ENCODE measurements at places on chromosomes 16 and 17.
A peak's percentile ranks its signal among the peaks of the same experiment; 100 is the strongest.

DNA sequence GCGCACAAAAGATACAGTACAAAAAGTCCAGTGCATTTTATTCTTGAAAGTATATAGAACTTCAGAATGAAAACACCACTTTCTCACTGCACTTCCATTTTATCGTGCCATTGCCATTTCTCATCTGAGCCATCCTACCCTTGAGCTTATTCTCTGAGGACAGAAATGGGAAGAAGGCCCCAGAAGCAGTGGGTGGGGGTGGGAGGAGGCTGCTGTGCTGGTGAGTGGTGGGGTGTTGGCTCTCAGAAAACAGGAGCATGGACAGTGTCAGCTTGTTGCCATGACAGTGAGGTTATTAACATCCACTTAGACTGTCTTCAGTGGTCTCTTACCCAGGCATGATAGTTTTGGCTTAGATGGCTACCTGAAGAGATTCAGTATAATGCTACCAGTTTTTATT, 4.5 kb downstream of the ATMIN start:
- no peak for DNase-seq

DNA sequence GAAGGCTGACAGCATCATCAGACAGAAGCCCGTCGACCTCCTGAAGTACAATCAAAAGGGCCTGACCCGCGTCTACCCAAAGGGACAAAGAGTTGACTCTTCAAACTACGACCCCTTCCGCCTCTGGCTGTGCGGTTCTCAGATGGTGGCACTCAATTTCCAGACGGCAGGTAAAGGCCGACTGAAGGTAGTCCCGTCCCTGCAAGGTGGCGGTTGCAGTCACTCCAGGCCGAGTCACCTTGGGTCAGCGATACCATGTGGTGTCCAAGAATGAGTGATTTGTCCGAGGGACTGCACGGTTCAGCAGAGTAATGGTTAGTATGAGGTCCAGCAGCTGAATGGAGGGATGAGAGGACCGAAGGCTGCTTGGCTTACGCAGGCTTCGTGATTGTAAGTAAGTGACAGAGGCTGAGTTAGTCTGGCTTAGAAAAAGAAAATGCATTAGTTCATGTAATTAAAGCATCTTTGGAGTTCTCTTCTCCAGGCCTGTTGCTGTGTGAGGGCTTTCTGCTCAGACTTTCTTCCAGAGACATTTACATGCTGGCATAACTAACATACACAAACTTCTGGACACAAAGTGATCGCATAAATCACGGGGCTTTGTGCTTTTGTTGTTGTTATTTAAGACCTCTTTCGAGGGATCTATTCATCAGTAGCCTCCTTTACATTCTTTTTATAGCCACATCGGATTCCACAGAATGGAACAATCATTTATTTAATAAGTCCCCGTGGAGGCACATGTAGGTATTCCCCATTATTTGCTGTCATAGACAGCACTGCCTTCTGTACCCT, 74.9 kb downstream of the SDR42E1 start:
- DNase-seq, result no peak

DNA sequence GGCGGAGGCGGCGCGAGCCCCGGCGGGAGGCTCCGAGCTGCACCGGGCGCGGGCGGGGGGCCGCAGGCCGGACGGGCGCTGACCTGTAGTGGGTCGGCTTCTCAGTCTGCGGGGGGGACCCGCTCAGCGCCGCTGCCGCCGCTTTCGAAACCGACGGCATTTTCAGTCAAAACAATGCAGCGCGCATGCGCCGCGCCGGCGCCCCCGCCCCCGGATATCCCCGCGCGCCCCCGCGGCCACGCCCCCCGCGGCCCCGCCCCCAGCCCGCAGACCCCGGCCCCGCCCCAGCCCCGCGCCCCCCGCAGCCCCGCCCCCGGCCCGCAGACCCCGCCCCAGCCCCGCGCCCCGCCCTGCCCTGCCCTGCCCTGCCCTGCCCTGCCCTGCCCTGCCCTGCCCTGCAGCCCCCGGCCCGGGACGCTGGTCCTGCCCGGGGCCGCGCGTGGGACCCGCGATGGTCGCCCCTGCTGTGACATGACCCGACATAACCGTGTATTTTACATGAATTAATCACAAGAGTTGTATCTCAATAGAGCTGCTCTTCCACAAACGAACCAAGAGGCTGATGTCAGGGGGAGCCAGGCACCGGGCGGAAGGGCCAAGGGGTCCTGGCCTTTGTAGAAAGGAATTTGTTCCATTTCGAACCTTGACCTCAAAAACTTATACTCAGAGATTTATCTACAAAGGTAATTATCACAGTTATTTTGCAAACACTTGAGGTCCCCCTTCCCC, at the start of gene UNKL:
UNKL (minus strand) TSS at position 173 of the 729 bp plus-strand sequence; CDS start at position 160, 13 bp downstream.
- DNase-seq, result peak; percentile 69

DNA sequence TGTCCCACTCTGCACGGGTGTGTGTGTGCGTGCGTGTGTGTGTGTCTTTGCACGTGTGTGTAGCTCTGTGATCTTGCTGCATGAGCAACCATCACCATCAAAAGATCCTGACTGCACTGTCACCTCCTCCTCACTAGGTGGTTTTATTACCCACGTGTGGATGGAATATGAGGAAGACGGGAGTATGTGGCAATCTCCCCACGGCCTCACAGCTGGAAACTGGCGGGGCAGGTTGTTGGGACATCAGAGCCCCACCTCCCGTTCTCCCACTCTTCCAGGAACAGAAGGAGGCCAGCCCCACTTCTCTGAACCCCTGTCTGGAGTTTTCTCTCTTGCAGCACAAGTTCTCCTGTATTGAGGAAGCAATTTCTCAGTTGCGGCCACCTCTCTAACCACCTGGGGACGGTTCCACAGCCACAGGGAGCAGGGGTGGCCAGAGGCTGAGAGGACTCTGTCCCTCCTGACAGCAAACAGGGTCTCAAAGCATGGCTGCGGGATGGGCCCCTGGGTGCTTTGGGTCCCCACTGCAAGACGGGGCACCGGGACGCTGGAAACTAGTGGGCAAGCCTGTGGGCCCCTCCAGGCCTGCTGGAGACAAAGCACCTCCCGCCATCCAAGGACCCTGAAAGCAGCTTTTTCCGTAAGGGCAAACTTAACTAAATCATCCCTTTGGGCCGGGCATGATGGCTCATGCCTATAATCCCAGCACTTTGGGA, 27.9 kb upstream of the ATP2C2 start:
- no peak for DNase-seq

GRCh38 chr17:61511480-61512182, 59.4 kb downstream of the TBX4 start:
- no peak for DNase-seq

DNA sequence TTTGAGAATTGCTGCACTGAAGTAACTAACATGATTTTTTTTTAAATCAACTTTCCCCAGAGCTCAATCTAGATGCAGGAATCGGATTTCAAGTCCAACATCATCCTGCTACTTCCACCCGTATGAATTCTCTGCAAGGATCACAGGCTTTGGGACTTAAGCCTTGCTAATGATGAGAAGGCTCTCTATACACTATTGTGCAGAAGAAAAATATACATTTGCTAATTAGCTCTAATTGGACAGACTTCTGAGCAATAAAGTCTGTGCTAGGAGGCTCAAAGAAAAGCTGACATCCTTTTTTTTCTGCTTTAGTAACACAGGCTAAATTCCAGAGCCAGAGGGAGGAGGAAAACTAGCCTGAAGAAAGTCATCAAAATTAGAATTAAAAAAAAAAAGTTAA, 433.6 kb downstream of the PMP22 start:
- DNase-seq, result no peak

- no peak for DNase-seq
Observed at GRCh38 chr17:35877345-35878029, 2.7 kb downstream of the CCL5 start.

GRCh38 chr17:17943281-17943984, 28.8 kb downstream of the TOM1L2 start:
- DNase-seq, result no peak

DNA sequence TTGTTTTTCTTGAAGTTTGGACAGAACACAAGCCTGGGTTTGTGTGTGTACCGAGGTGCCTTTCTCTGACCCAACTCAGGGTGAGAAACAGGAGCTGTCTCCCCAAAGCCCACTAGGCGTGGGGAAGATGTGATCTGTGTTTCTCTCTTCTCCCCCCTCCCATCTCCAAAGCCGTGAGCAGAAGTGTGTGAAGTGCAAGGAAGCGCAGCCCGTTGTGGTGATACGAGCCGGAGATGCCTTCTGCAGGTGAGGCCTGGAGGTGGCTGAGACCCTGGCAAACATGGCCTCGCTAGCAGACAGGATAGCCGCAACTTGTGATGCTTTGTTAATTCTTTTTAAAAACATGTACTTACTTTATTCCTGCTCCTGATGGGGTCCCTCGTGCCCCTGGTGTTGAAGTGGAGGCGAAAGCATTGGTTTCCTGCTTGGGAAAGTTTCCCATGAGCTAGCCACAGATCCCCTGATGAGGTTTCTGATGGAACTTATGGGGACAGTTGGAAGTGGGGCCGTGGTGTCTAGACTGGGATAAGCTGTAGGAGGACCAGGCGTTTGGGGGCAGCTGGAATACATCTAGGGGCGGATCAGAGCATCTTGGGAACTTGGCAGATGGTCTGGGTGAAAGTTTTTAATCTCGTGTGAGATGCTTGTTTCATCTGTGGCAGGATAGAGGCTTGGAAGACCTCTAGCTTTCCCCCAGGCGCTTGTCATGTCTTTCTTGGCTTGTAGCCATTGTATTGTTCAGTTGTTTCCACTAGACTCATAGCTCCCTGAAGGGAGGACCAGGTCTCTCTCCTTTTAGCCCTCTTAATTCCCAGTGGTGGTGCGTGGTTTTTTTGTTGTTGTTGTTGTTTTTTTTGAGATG, 893 bp downstream of the CTU2 start:
- no peak for DNase-seq

DNA sequence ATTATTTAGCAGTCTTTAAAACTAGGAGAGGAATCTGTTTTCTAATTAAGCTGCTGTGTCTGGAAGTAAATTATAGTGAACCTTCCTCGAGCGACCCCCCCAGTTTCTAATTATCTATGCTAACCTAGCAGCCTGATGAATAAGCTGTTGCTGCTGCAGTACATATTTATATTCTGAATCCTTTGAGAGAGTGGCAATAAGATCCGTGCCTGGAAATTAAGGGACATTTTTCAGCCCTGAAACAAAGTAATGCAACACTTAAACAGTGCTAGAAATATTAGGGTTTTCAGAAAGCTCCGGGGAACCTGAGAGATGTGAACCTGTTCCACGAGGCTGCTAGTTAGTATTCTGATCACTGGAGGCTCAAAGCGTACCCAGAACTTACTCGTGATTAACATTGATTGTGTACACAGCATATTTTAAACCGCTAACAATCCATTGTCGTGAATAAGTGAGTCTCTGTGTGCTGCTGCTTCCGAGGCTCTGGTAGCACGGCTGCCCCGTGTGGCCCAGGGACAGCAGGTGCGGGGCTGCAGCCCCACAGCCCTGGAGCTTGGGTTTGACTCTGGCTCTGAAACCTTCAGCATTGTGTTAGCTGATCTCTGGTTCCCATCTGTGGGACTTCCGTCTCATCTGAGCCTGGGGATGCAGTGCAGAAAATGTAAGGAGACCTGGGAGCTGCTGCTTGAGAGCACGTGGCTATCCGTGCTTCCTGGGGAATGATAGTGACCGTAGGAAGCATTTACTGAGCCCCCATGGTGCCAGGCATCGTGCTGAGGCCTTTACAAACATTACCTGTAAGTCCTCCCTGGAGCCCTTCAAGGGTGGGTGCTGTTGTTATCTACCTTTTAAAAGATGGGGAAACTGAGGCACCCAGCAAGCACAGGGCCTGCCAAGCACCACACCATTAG, 190.9 kb upstream of the CHMP6 start:
- DNase-seq, result no peak

DNA sequence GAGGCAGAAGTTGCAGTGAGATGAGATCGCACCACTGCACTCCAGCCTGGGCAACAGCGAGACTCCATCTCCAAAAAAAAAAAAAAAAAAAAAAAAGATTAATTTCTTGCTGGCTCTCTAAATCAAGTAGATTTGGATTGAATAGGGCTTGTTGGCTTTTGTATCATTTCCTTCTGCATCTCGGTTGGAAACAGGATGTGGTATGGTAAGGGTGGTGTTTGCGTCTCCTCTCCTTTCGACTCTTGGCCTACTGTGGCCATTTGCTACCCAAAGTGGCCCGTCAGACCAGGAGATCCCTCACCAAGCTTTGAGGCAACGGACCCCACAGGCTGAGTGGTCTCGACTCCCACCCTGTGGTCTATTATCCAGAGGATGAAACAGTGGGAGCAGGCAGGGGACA, 168.0 kb upstream of the IRX3 start:
- DNase-seq, result no peak

- no peak for DNase-seq
Observed at GRCh38 chr17:27985306-27985705, 57.2 kb upstream of the NLK start.

DNA sequence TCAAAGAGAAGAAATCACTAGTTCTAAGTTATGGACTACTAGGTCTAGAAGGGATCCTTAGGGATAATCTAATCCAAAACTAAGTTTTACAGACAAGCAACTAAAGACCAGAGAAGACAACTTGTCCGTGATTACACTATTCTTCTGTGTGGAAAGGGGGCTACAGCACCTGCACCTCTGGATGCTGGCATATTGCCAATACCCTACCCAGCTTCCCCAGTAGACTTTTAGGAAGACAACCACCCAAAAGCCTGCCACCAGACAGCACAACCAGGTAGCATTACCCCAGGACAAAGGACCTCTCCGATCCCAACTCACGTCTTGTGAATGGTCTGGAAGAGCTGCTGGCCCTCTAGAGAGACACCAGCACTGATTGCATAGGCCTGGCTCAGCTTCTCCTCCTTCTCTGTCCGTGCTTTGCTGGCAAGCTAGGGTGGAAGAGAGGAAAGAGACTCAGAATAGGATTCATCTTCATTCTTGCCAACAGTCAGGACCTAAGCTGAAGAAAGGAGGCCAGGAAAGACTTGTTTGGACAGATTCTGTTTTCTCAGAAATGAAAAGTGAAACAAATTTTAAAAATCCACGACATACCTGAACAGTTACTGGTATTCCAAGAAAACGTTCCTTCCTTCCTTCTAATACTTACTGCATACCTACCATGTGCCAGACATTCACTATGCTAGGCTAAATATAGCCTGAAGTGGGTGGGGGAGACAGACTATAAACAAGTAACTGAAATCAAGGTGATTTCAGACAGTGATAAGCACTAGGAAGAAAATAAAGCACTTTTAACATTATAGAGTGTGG, 25.3 kb upstream of the TMEM101 start:
- no peak for DNase-seq

All from stimulated activated CD4-positive, alpha-beta T cell treated with anti-CD3 and anti-CD28 coated beads, Interleukin-1b, Interleukin-23, amount 100 ng/mL, for 1 hour (primary cell).